ENCODE measurements at places on chromosomes 13 and 19.

GRCh38 chr19:12868540-12869112 is 12.6 kb downstream of the DNASE2 start:
- no peak for DNase-seq

- no peak for DNase-seq
Measured at GRCh38 chr13:74452881-74453280, 318.7 kb upstream of the KLF12 start.

DNA sequence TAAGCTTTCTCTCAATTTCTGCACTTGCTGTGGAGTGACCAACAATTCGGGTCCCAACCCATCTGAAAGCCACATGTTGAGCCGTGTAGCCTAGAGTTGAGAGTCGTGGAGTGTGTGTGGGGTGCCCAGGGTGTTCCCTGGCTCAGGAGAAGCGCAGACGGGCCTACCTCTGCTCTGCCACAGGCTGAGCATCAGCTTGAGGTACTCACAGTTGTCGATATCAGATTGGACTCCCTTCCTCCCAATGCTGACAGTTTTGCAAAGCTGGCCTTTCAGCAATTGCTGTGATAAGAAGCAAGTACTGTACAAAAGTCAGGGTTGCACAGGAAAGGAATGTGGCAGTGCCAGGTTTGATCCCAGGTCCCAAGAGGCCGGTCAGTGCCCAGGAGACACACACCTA is 133.4 kb upstream of the SPACA7 start:
- no peak for DNase-seq

DNA sequence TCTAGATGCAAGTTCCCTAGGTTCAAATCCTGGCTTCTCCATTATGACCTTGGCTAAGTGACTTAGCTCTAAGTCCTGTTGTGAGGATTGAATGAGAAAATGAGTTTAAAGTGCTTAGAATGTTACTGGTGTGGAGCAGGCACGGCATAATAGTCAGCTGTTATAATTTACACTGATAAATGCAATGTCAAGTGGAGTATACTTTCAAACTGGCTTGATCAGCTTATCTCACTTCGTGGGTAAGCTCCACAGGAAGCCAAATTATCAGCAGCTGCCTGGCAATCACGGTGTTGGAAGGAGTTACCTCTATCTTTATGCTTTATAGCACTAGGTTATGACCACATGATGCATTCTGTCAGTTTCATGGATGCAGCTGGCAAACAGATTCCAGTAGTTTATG is 272.8 kb downstream of the OLFM4 start:
- DNase-seq: no peak

GRCh38 chr19:35533822-35534392 is 651 bp downstream of the GAPDHS start:
- DNase-seq: peak; percentile 52

DNA sequence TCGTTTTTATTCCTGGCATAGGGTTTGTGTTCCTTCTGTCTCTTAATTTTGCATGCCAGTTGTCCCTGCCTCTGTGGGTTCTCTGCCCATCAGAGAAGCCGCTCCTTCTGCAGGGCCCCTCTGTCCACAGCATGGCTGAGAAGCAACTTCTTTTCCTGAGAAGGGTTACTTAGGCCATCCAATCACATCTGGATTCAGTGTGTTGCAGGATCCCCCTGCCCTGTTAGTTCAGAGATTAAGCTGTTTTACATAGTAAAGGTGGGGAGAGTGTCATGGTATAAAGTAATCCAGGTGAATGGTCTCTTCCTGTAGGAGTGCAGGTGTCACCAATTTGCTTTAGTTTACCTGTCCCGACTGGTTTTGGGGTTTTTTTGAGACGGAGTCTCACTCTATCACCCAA is 22.9 kb upstream of the GARRE1 start:
- no peak for DNase-seq

DNA sequence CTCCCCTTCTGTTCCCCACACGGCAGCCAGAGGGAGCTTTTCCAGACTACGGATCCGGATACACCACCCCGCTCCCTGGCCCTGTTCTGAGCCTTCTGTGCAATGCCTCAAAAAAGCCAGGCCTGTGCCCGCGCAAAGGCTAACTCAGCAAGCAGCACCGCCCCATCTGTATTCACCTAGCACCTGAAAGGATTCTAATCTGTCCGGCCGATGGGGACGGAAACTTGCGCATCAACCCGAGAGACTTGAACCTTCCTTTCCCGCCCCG is 589 bp downstream of the ZBTB45 start:
- DNase-seq: peak; percentile 53

- DNase-seq: no peak
Measured at GRCh38 chr13:95784161-95784899, 107.4 kb downstream of the DNAJC3 start.

GRCh38 chr13:101492251-101492910 is 39.9 kb downstream of the ITGBL1 start:
- no peak for DNase-seq

DNA sequence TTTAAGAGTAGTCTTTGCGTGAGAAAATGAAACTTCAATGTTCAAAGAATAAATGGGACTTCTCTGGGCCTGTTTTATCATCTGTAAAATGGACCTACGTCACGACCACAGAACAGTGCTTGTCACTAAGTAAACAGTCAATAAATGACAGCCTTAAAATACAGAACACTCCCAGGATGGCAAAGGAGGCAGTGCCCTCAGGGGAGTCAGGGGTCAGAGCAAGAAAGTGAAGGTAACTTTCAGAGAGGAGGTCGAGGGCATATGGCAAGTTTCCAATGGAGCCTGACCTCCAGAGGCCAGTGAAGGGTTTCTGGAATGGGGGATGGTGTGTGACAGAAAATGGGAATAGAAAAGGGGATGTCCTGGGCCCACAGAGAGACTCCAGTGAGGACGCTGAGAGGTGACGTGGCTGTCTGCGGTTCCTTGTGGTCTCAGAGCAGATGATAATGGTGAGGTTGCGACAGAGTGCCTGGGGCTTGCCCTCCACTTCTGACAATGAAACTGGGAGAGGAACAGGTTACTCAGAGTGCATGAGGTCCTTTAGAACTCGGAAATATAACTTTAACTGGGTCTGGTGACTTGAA is 91.8 kb downstream of the UBL3 start:
- peak; percentile 54 for DNase-seq

- no peak for DNase-seq
Measured at GRCh38 chr19:45954156-45954555, 19.5 kb downstream of the NOVA2 start.

DNA sequence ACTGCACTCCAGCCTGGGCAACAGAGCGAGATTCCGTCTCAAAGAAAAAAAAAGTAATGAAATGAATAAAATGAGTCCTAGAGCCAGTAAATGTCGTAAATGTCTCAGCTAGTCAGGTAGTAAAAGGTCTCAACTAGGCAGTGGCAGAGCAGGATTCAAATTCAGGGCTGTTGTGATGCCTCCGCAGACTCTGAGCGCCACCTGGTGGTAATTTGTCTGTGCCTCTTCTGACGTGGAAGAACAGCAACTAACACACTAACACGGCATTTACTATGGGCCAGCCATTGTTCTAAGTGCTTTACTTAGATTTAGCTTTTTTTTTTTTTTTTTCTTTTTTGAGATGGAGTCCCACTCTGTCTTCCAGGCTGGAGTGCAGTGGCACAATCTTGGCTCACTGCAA is 30.2 kb downstream of the CYP2F1 start:
- peak; percentile 91 for DNase-seq

DNA sequence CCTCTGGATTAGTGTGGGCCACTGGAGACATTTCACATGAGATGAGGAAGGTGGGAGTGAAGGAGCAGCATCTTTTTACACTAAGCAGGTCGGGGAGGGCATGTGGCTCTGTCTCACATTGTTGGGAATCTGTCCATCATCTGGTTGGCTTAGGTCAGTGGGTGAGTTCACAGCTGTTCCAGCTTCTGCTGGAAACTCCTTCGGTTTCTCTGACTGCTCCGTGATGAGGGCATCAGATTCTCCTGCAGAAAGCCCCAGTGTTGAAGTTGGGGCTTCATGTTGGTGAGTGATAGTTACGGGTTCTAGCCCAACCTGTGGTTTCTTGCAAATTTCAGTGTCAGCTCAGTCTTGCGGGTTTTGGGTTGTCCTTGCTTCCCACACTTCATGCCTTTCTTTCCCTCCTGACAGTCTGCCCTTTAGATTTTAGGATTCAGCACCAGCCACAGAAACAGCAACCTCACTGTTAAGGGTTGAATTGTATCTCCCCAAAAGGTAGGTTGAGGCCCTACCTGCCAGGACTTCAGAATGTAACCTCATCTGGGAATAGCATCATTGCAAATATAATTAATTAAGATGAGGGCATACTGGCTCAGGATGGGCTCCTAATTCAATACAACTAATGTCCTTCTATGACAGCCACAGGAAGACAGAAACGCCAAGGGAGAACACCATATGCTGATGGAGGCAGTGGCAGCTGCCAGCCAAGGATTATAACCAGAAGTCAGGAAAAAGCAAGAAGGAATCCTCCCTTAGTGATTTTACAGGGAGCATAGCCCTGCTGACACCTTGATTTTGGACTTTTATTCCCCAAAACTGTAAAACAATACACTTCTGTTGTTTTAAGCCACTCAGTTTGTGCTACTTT is 7.6 kb upstream of the ALOX5AP start:
- DNase-seq: no peak

DNA sequence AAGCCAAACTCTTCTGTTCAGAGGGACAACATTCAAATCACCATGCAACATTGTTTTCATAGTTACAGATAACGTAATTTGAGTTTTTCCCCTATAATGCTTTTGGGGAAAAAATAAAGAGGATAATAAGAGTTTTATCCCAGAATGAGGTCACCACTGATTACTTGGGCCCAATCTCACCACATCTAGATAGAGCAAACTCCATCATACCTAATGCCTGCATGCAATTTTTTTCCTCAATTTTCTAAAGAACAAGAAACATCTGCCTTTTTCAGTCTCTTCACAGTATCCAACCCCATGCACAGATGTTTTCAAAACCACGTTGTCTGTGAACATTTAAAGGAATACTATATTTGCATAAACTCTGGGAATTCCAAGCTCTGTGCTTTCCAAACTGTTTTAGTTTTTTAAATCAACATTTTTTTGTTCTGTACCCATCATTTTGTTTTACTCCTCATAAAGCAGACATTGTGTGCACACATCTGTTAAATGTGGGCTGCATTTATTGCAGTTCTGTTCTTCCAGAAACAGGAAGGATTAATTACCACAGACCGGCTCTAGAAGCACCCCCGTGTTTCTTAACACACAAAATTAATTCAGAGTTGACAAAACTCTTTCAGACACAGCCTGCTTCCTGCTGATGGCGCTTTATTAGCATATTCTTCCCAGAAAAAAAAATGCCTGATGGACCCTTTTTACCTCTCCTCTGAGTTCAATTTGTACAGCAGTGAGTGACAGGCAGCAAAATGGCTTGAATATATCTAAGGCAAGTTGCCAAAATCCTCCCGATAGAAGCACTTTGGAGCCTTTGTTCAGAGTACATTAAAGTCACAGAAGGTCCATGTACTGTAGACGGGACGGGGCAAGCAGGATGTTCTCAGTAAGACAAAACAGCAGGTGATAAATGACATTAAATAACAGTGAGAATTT is 1171.9 kb downstream of the EFNB2 start:
- DNase-seq: no peak

DNA sequence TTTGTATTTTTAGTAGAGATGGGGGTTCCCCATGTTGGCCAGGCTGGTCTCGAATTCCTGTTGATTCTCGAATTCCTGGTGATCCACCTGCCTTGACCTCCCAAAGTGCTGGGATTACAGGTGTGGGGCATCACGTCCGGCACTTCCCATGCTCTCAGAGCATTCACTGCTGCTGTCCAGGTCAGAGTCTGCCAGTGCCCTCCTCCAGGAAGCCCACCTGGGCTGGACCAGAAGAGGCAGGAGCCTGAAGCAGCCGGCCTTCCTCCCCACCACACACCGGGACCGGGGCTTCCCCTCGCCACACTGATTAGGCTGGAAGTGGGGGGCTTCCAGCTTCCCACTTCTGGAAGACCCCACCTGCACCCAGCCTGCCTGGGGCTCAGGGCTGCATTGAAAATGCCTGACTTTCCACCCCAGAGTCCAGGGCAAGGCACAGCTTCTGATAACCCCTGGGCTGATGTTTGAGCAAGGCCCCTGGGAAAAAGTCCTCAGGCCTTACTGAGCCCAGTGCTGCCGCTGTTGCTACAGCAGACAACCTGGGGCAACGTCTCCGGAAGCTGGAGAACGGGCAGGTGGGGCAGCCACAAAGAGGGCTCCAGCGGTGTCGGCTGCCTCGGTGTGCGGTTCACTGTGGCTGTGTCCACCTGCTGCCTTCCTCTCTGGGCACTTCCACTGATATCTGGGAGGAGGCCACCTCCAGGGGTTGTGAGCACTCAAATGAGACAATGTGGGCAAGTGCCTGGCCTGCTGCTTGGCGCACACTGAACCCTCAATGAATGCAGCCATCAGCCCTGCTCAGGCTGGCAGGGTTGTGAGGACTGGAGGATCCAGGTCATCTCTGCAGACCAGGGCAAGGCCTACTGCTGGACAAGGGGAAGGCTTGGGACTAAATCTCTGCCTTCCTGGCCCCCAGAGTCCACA is 22.6 kb downstream of the CEBPA start:
- no peak for DNase-seq

GRCh38 chr13:53513226-53513625 is 484.6 kb downstream of the OLFM4 start:
- no peak for DNase-seq

- no peak for DNase-seq
Measured at GRCh38 chr19:7526059-7526929, 3.9 kb downstream of the MCOLN1 start.

DNA sequence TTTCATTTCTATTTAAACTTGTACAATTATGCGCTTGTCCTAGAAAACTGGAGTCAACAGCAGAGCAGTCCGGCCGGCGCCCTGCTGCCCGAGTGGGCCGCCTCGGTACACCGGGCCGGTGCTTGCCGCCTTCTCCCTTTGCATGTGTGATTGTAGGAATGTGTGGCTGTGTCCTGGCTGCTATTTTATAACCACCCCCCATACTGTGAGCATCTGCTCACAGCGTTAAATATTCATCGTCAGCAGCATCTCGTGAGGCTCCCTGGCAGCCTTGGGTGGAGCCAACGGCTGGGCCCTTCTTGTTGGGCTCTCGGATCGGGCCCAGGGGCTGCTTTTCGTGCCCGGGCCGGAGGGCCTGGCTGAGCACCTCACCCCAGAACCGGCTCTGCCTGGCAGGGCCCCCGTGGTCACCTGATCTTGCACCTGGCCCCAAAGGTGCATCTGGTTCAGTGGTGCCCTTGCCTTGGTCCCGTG is 10.6 kb downstream of the PIAS4 start:
- no peak for DNase-seq

- peak; percentile 75 for DNase-seq
Measured at GRCh38 chr19:49554701-49555181, 25.6 kb downstream of the NOSIP start.

DNA sequence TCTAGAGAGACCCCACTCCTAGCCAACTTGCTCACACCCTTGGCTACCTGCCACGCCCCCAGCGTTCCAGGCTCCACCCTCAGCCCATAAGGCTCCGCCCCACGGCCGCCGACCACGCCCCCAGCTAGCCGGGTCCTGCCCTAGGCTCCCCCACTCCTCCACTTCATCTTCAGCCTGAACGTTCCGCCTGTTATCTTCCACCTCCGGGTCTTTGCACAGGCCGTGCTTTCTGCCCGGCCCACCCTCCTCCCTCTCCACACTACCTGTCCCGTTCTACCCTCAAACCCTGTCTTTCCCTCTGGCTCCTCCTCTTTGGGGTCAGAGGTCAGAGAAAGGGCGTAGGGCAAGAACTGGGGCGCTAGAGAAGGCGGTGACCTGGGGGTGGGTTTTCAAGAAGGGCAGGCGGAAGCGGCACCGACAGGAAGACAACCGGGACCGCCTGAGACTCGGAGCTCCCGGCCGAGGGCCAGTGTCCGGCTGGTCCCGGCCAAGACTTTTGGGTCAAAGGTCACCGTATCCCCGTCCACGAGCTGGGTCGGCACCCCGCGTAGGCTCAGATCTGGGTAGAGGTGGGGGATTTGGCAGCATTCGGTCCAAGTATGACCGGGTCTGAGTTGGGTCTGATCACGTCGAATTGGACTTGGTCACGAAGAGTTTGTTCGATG is 2.2 kb downstream of the PDE4C start:
- peak; percentile 27 for DNase-seq

Measured in CD4-positive, alpha-beta T cell treated with Interleukin-21 for 1 hour (primary cell).